Small intestine (tissue), 16 donors: ENCODE measurements at places on chromosomes 5 and 9. TPM values are rescaled to one million over a fixed set of nuclear protein-coding genes. Genes with fewer than 3 reads are reported as not detected.

- no peak overlapping the region for H3K4me3 ChIP-seq
- no peaks in the 10 kb centered on the region for H3K36me3 ChIP-seq
- no peak overlapping the region for H3K27ac ChIP-seq
- no peaks in the 10 kb centered on the region for H3K27me3 ChIP-seq
Measured at GRCh38 chr5:141483902-141484301, 928 bp upstream of the PCDHGC4 start.

DNA sequence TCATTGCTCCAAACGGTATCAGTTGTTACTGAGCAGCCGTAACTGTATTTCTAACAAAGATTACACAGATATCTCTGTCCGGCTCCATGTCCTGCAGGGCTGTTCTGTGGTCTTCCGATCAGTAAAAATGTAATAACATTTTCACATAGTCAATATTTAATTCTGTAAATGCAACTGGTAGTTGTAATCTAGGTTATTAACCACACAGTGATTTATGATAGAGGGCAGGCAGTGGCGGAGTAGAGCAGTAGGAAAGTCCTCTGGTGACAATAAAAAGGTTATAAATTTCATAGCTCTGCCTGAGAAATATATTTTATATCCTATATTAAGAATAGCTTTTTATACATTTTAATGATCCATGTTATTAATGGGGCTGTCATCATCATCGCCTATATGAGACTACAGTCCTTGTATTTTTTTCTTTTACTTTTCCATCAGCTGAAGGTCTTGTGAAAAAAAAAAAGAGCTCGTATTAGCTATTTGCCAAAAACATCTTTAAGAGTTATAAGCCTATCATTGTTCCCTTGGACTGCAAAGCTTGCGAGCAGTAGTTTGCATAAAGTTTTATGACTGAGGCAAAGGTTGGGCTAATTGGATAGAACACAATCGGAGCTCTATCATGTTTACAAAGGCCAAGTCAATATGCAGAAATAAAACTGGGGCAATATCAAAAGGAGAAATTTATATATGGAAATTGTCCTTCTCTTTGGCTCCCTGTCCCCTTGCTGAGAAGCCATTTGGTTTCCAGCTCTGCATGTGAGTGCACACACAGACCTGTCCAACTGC is 648.0 kb downstream of the IRX1 start:
- H3K27me3 ChIP-seq, result no peaks in the 10 kb centered on the region
- H3K4me1 ChIP-seq, result no peaks in the 10 kb centered on the region
- H3K36me3 ChIP-seq, result no peaks in the 10 kb centered on the region
- H3K4me3 ChIP-seq, result no peak overlapping the region
- DNase-seq, result peak; percentile 87

DNA sequence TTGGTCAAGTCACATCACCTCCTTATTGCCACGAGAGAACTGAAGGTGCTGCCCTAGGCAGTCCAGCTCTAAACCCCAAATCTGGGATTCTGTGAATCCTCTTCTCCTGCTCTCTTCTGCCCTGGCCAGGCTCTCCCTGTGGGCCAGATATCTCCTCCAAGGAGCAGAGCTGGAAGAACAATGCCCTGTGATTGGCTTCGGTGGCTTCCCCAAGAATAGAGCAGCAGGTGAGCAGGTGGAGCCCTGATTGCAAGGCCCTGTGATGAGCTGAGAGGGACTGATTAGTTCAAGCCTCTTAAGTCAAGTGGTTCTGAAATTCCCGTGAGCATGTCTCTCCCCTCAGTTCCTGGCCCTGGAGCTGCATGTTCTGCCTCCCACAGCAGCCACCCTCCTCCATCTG is 175.3 kb upstream of the BRINP1 start:
- no peak for DNase-seq
- H3K36me3 ChIP-seq, result no peaks in the 10 kb centered on the region
- H3K4me3 ChIP-seq, result no peak overlapping the region
- H3K27ac ChIP-seq, result no peak overlapping the region

DNA sequence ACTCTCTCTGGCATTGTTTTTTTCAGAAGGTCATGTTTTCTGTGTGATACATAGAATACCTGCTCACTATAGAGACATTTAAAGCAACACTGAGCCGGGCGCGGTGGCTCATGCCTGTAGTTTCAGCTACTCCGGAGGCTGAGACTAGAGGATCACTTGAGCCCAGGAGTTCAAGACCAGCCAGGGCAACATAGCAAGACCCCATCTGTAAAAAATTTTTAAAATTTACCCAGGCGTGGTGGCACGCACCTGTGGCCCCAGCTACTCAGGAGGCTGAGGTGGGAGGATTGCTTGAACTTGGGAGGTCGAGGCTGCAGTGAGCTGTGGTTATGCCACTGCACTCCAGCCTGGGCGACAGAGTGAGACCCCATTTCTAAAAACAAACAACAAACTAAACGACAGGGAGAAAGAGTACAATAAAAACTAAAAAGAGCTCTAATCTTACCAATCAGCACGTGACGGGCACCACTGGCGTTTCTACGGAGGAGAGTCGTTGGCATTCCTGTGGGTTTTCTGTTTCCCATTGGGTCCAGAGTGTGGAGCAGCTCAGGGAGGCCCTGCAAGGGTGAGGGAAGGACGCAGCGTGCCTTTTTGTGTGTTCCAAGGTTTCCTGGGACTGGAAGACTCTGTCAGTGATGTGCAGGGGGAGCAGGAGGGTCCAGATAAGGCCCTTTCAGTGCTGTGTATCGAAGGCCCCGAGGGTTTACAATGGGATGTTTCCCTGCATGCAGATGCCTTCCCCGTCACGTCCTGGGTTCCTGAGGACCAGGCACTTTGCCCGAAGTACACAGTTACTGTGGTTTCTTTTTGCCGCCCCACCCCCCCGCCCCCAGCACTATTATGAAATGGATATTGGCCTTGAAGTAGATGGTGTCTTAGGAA is 7.2 kb upstream of the RNU6ATAC start:
- H3K27ac ChIP-seq, result peak overlapping the region; percentile 19
- H3K4me1 ChIP-seq, result peaks cover 35% of the 10 kb centered on the region
- DNase-seq, result peak; percentile 56
- peaks cover 8% of the 10 kb centered on the region for H3K27me3 ChIP-seq
- H3K4me3 ChIP-seq, result no peak overlapping the region

GRCh38 chr5:139659695-139660101 is 11.5 kb downstream of the CXXC5 start:
- no peak overlapping the region for H3K4me3 ChIP-seq
- no peak for DNase-seq

DNA sequence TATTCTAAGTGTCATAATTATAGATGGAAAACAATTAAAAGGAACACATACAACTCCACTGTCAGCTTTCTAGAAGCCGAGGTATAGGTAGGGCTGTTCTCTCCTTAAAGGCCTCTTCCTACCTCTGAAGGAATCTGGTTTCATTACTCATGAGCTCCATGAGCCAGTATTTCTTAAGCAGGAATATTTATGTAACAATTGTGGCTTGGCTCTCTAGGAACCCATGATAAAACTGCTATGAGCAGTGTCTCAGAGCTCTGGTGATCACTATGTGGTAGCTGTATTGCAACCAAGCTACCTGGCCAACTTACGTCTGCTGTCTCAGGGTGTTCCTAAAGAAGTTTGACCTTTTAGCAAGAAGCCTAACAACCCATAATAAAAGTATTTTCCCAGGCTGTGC is 157.7 kb downstream of the CEP120 start:
- no peaks in the 10 kb centered on the region for H3K27me3 ChIP-seq
- H3K27ac ChIP-seq, result no peak overlapping the region
- DNase-seq, result no peak
- no peaks in the 10 kb centered on the region for H3K36me3 ChIP-seq
- H3K4me3 ChIP-seq, result no peak overlapping the region

DNA sequence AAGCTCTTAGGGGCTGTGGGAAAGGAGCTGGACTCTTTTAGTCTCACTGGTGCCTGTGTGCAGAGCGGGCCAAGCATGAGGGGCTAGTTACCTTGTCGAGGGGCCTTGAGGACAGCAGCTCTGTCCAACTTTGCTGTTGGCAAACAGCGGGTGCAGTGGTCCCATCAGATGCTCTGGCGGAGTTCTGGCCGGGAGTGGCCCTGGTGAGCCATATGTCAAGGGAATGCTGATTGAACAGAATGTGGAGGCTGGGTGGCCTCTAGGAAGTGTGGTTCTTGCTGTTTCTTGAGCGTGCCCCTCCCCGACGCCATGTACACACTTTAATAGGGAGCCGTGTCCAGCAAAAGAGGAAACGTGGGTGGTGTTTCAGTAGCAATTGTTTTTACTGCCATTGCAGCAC is 3.6 kb upstream of the ADAMTS2 start:
- no peak overlapping the region for H3K27ac ChIP-seq
- no peaks in the 10 kb centered on the region for H3K4me1 ChIP-seq
- no peak overlapping the region for H3K4me3 ChIP-seq

DNA sequence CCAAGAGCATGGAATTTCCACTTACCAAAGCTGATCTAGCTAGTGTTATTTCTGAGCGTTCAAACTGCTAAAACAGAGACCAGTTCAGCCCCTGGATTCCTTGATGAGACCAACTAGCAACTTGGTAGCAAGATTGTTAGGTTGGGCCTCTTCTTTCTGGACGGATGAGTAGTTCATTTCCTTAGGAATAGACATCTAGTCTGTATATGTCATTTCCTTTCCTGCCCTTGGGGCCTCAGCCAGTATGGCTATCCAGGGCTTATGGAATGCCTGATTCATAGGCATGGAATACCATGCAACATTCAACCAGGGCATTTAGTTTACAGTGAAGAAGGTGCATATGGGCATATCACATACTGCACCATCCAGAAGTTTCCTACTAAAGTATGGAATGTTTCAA is 14.5 kb upstream of the LPAR1 start:
- no peak overlapping the region for H3K4me3 ChIP-seq
- H3K36me3 ChIP-seq, result no peaks in the 10 kb centered on the region
- H3K27ac ChIP-seq, result no peak overlapping the region

UBE2QL1 gene
- polyA plus RNA-seq, result 0.75 TPM

DNA sequence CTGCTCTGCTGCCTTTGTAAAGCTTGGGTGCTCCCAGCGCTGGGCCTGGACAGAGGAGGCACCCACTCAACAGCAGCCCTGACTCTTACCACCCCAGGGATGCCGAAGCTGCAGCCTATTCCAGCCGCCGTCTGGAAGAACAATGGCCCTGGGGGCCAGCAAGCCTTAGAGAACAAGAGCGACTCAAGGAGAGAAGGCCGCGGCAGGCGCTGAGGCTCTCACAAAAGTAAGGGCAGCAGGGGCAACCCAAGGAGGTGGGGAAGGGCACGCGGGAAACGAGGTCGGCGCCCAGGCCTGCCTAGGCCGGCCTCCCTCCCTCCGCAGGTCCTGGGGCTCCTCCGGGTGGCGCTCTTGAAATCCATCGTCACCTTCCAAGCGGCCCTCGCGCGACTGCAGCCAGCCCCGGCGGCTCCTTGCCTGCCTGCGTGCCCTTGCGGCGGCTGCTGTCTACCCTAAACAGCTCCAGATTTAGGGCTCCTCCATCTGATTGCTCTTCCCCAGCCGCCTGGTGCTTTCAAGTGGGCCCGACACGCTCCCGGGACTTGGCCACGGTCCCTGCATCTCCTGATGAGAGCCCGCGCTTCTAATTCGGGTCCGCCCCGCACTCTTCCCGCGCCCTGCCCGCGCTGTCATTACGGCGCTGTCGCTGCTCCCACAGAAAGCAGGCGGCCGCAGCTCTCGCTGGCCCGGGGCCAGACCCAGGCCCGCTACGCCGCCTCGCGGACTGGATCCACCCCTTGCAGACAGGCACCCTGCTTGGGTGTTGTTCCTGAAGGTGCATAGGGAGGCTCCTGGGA is 213.3 kb downstream of the SEMA6A start:
- no peak overlapping the region for H3K27ac ChIP-seq
- H3K36me3 ChIP-seq, result no peaks in the 10 kb centered on the region
- H3K27me3 ChIP-seq, result no peaks in the 10 kb centered on the region
- H3K4me3 ChIP-seq, result peak overlapping the region; percentile 14

ISL1 gene
- 2.2 TPM for polyA plus RNA-seq
